Esophagus muscularis mucosa (tissue), 4 donors: ENCODE measurements at places on chromosomes 7 and 10. TPM values are rescaled to one million over a fixed set of nuclear protein-coding genes. Genes with fewer than 3 reads are reported as not detected.

Gene PTF1A
- total RNA-seq: not detected

Gene ADRA2A
- total RNA-seq: 3.8 TPM

Gene GATA3
- total RNA-seq: 0.46 TPM

Gene FIS1
- total RNA-seq: 303 TPM

Gene SEC31B
- total RNA-seq: 3.2 TPM

Gene OR2A42
- 0.19 TPM for total RNA-seq

Gene HOXA6
- total RNA-seq: not detected

Gene MMD2
- total RNA-seq: not detected

Gene DENND2A
- total RNA-seq: 77.2 TPM

Gene NAT16
- total RNA-seq: not detected
